ENCODE measurements at places on chromosomes 4 and X.

DNA sequence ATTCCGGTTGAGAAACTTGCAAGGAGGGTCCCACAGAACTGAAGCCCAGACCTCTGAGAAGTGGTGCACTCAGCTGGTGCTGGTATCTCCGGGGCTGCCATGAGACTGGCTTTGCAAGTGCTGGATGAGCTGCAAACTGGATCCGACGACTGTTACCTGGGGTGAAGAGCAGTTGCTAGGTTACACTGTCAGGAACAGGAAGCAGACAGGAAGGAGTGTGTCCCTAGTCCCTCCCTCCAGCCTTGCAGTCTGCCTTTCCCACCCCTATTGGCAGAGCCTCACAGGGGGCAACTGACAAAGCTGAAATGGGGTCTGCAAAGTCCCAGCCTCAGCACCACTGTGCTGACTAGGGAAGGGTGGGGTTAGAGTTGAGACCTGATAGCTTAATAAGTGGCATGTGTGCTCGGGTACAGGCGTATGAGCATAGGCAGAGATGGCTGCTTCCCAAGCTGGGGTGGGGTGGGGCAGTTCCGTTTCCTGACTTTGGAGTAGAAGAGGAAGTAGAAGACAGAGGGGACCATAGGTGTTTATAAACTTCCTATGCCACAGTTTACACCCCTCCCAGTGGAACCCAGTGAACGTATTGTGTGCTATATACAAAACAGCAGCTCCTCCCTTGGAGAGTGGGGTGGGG is 18.0 kb downstream of the PPEF1 start:
- no peak for DNase-seq

GRCh38 chr4:169283114-169283509 is 12.4 kb upstream of the SH3RF1 start:
- no peak for DNase-seq

GRCh38 chr4:121726642-121727268 is 30.0 kb upstream of the ANXA5 start:
- peak; percentile 53 for DNase-seq

DNA sequence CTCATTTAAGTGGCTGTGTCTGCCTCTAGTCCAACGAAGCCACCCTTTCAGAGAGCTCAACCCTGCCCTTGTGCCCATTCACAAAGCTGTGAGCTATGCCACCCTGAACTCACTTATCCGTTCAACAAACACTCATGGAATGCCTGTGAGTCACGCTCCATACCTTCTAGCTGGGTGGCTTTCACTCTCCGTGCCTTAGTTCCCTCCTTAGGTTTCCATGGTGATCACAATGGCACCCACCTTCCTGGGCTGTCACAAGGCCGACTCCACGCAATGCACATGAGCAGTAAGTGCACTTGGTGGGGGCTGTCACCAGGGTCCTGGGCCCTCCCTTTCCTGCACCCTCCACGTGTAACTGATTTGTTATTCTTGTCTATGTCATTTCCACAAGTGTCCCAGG is 37.2 kb upstream of the PPP2R2C start:
- no peak for DNase-seq

DNA sequence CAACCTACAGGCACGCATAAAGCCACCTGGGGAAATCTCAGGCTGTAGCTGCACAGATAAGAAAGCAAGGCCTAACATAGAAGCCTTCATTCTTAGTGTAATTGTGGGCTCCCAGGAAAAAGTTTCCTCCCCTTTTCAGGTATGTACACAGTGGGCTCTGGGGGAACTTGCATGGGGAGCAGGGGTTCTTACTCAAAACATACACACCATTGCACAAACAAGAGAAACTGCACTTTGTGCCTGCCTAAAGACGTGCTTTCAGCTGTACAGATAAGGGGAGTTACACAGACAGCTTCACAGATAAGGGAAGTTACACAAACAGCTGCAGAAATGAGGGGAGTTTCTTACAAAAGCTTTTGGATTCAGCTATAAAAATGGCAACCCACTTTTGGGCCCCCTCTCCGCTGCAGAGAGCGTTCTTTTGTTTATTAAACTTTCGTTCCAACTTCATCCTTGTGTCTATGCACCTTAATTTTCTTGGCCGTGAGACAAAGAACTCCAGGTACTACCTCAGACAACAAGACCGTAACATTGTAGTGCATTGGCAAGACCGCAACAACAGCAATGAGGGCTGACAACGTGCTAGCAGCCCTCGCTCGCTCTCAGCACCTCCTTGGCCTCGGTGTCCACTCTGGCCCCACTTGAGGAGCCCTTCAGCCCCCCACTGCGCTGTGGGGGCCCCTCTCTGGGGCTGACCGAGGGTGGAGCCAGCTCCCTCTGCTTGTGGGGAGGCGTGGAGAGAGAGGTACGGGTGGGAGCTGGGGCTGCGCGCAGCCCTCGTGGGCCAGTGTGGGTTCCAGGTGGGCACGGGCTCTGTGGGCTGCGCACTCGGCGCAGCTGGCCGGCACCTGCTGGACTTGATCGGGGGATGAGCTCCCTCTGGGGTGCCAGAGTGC is 317.5 kb downstream of the RAPGEF2 start:
- DNase-seq: no peak

DNA sequence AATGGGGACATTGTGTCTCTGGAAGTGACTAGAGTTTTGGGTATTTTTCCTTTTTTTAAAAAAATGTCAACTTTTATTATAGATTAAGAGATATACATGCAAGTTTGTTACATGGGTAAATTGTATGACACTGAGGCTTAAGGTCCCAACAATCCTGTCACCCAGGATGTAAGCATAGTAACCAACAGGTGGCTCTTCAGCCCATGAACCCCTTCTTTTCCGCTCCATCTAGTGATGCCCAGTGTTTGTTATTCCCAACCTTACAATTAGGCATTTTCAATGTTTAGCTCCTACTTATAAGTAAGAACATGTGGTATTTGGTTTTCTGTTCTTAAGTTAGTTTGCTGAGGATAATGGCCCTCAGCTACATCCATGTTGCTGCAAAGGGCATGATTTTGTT is 102.7 kb downstream of the GRID2 start:
- no peak for DNase-seq

- peak; percentile 67 for DNase-seq
Measured at GRCh38 chr4:139593091-139593564, 37.1 kb upstream of the SETD7 start.

- no peak for DNase-seq
Measured at GRCh38 chrX:118117741-118118140, 1.1 kb upstream of the KLHL13 start.

- no peak for DNase-seq
Measured at GRCh38 chrX:31609130-31609529, 537.3 kb upstream of the FTHL17 start.

GRCh38 chrX:23664496-23664895 is 2.8 kb upstream of the PRDX4 start:
- no peak for DNase-seq

DNA sequence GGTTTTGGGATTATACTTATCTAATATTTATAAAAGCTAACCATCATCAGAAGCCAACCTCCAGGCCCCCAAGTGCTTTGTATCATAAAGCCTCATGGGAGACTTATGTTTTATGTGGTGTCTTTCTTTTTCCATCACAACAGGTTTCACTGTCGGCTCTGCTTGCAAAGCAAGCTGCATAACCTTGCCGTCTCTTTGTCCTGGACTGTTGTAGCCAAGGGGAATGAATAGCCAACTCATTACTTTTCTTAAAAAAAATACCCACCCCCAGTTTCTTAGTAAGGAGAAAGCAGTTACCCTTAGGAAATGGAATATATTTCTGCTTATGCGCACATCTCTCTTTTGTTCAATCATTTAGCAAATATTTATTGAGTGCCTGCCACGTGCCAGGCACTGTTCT is 40.7 kb downstream of the FAM184B start:
- DNase-seq: no peak

- DNase-seq: no peak
Measured at GRCh38 chr4:53960843-53961242, 103.6 kb downstream of the CHIC2 start.

DNA sequence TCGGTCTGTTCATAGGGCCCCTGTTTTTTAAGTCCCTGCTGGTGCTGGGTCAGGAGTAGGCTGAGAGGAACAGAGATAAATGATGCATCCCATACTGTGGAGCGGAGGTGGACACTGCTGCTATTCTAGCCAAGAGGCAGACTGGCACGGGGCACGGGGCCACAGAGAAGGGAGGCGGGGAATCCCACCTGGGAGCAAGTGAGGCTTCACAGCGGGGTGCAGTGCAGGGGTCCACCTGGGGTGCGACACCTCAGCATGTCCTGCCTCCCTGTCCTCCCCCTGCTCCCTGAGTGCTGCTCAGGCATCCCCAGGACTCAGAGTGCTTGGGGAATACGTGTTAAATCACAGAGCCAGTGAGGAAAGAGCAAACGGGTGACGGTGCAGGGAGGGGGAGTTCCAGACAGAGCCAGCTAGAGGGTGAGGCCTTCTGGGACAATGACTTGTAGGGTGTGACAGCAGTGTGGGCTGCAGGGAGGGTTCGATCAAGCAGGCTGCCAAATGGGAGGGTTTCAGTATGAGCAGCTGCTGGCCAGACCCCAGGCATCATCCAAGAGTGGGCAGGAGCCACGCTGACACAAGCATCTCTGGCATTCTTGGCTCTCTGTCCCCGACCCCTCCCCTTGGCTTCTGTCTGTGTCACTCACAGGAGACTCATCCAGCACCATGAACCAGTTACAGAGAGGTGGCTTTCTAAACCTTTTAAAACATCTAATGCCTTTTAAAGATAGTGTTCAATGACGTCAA is 13.7 kb upstream of the HTRA3 start:
- DNase-seq: no peak

Measured in D341Med (cell line).